Central memory CD4-positive, alpha-beta T cell (primary cell): ENCODE measurements at places on chromosomes 3 and 15.

- DNase-seq: no peak
Observed at GRCh38 chr15:78969687-78970349, 25.0 kb upstream of the CTSH start.

DNA sequence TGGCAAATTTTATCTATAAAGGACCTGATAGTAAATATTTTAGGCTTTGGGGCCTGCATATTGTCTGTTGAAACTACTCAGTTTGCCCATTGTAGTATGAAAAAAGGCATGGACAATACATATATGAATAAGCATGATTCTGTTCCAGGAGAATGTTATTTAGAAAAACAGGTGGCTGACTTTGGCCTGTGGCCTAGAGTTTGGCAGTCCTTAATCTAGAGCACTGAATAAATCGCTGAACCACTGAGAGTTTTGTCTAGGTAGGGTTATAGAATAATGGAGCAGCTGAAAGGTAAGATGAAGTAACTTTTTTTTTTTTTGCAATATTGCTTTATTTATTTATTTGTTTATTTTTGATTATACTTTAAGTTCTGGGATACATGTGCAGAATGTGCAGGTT, 75.0 kb downstream of the LRRC49 start:
- DNase-seq: no peak

DNA sequence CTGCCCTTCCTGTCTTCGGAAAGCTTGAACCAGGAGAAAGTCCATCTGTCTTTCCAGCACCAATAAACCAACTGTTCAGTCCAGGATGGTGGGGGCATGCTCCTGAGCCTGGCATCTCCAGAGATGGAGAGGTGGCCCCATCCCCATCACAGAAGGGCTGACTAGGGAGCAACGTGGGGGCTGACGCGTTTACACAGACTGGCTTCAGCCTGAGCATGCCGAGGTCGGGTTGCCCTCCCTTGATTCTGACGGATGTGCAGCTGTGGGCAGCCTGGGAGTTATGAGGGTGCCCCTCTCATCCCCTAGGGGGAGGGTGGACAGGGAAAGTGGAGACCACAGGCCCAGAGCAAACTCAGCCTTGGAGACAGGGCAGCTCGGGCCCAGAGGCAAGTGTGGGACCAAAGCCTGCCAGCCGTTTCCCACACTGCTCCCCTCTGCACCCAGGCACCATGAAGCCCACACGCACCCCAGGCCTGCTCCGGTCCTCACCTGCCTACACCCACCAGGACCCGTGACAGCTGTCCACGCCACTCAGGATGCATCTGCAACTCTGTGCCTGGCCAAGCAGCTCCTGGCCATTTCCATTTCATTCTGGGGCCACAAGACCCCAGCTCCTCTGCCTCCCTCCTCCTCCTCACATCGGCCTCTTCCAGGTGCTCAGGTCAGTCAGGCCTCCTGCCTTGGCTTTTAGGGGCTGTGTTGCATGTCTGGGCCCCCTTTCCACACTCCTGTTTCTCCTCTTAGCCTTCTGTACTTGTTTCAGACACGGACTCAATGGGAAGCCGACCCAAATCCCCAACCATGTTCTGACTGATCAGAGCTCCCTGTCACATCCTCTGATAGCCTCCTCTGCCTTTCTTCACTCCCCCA, 48.2 kb upstream of the SLC41A3 start:
- DNase-seq: no peak

DNA sequence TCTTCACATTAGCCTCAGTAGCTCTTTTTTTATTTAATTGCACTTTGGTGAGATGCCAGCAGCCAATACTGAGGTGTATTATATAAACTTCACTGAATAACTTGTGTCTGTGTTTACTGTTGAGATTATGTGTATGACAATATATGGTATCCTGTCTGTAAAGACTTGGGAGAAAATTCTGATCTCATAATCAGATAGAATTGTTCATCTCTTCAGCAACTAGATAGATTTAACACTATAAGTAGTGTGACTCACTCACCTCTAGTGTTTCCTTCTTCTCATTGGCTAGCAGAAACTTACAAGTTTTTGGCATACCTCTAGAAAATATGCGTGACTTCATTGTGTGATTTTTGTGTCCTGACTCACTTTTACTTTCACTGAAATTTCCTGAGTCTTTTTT, 67.6 kb upstream of the TGFBR2 start:
- no peak for DNase-seq

DNA sequence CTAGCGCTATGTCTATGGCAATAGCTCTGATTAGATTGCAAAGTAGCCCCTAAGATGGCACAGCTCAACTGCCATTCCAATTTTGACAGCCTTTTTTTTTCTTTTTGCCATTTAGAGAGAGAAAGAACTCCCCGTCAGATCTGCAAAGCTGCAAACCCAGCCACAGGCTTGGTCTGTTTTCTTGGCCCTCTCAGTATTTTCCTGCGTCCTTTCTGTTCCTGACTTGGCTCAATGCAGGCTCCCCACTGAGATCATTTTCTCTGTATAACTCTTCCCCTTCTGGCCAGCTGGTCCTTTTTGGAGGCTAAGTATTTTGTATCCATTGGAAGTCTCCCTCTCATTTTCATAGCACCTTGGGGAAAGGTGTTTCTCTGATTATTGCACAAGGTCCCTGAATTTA, 386.7 kb downstream of the UNC13C start:
- no peak for DNase-seq

DNA sequence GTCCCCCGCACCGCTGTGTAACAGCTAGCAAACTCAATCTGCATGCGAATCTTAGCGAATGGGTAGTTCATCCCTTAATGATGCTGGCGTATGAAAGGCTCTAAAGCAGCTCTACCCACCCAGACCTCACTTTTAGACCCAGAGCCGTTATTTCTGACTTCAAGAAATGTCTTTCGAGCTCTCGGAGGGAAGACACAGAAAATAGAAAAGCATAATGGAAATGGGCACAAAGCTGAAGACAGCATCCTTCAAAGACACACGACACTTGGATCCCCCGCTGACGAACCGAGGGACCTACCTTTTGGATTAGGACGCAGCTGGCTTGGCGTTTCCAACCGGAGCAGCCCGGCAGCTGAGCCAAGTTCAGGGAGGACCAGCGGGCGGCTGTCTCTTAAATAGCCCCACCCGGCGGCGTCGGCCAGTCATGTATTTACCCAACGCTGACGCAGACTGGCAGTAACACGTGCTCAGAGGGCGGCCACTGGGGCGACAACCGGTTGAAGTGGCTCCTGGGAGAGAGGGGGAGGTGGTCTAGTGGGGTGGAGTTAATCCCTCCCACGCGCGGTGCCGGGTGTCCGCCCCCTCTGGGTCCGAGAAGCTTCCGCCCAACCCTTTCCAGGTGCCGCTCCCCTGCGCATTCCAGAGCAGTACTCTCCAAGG, 1.5 kb downstream of the CCK start:
- no peak for DNase-seq

DNA sequence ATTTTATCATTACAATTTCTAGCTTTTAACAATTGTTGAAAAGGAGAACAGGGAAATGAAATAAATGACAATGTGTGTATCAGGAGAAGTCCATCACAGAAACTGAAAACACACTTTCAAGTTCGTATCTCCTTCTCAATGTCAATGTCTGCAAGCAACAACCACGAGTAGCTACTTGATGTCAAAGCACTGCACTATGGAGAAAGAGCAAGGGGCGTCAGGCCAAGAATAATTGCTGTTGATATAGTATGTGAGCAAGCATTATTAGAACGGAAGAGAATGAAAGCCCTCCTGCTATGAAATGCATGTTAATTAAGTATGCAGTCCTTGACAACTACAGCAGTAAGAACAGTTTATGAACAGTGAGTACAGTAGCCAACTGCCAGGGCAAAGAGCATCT, 1250.1 kb downstream of the ZPLD1 start:
- no peak for DNase-seq

GRCh38 chr15:40773902-40774301, 4.1 kb downstream of the C15orf62 start:
- DNase-seq: no peak

- no peak for DNase-seq
Observed at GRCh38 chr3:27726240-27726639, 4.1 kb upstream of the EOMES start.

- no peak for DNase-seq
Observed at GRCh38 chr15:99983171-99983885, 250.1 kb upstream of the LYSMD4 start.

DNA sequence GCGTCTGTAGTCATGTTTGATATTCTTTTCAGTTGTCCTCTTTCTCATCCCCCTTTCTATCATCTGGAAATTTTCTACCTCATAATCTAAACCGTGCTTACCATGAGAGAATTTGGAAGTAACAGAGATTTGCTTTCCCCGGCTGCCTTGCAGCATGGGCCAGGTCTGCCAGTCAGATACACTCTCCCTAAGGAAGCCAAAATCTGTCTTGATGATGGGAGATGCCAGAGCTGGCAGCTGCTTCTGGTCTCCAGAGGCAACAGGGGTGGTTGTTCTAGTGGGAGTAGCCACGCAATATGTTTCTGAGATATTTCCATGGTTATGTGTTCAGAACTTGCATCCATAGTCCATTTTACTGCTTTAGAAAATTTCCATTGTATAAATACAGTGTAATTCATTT, 218.9 kb upstream of the RORA start:
- DNase-seq: no peak

GRCh38 chr3:174100744-174101143, 703.2 kb downstream of the NLGN1 start:
- no peak for DNase-seq

DNA sequence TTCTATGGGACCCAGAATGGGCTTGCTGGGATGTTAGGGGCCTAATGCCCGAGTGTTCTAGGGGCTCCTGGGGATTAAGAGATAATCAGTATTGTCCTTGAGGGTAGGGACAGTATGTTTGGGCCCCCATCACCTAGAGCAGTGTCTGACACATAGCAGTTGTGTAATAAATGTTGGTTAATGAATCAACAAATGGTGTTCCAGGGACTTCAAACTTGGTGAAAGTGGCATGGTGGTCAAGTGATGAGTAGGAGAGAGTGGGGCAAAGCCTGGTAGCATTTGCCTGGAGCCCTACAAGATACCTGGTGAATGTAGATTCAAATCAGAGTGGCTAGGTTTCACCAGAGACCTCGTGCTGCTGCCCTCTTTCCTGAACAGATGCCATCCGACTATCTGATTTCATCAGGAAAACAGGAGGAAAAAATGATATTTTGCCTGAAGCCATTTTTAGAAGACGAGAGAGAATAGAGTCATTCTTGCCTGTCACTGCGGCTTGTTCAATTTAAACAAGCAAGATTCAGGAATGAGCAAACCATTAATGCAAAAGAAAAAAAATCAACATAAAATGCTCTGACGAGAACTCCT, 117.3 kb downstream of the RPL22L1 start:
- no peak for DNase-seq

DNA sequence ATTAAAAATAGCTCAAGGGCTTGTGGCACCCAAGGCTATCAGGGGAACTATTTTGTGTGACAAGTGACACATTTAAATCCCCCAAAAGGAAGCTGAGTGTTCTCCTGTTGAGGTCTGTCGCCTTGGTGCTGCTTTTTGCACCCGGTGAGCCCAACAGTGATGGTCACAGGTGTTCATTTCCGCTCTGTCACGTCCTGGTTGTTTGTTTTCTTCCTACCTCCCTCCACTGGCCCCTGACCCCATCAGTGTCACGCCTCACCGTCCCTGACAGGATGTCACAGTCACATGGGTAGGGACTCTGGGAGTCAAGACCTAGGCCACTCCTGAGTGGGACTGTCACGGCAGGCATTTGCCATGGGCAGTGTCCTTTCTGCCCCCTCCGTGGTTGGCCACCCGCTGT, 11.2 kb downstream of the SLCO3A1 start:
- no peak for DNase-seq

GRCh38 chr3:154852515-154852914, 227.6 kb upstream of the MME start:
- DNase-seq: no peak

GRCh38 chr15:70192041-70192440, 94.3 kb upstream of the TLE3 start:
- DNase-seq: no peak

GRCh38 chr3:135301670-135302069, 506.6 kb downstream of the EPHB1 start:
- DNase-seq: no peak

GRCh38 chr3:63192248-63192647, 85.9 kb upstream of the SYNPR start:
- DNase-seq: no peak

GRCh38 chr3:142259359-142259758, 34.0 kb upstream of the GK5 start:
- no peak for DNase-seq

GRCh38 chr15:43239732-43240491, 19.1 kb upstream of the EPB42 start:
- DNase-seq: no peak

- no peak for DNase-seq
Observed at GRCh38 chr15:93088200-93088980, 621 bp downstream of the RGMA start.

DNA sequence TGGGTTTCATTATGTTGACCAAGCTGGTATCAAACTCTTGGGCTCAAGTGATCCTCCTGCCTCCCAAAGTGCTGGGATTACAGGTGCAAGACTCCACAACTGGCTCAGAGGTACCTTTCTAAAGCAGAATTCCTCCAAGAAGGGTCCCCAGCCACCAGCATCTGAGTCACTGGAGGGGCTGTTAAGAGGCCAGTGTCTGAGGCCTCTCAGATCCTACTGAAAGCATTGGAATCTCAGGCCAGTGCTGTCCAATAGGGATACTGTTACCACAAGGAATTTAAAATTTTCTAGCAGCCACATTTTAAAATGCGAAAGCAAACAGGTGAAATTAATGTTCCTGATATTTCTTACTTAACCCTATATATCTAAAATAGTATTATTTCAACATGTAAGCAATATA, 1.3 kb downstream of the CAV3 start:
- no peak for DNase-seq

- no peak for DNase-seq
Observed at GRCh38 chr3:122691195-122691594, 10.6 kb downstream of the PARP14 start.

DNA sequence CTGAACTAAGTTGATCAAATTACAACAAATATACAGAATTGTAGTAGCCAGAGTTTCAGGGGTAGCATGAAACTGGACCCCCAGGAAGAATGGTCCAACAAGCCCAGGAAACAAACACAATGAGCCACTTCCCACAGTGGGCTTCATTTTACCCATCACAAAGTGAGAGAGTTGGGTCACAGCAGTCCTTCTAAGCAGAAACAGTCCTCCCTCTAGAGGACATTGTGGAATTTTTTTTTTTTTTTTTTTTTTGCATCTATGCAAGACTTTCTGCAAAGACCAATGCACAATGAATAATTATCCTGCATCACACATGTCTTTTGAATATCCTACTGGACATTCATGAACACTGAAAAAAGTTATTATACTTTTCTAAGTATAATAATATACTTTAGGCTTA, 73.8 kb upstream of the ATP13A5 start:
- DNase-seq: no peak

DNA sequence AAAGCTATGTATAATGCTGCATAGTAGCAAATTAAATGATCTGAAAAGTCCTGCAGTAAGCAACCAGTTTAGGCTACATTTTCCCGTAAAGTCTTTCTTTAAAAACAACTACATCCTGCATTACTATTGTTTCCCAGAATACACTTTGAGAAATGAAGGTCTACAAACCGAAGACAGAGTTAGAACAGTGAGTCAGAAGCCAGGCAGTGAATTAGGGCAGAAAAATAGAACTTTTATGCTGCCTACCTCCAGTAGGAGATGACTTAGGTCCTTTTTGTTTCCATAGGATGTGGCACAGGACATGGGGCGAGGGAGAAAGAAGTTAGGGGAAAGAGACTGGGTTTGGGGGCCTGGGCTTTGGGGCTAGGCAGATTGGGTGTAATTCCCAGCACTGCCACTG, 127.3 kb downstream of the PPM1L start:
- DNase-seq: no peak
